ENCODE measurements at places on chromosomes 13 and 19.

DNA sequence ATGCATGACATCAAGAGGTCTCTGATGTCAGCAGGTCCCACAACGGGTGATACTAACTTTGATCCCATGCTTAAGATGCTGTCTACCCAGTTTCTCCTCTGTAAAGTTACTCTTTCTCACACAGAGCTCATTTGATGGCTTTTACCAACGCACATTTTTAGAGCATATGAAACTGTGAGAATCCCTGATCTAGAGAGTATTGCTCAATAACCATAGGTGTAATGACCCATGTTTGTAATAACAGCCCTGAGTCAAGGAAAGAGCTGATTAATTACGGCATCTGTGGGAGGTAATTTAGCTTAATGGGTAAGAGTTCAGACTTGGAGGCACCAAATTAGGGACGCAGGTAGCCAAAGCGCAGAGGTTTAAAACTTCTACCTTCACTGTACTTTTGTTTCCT lies 18.0 kb upstream of the IZUMO2 start:
- no peak for DNase-seq

GRCh38 chr19:17109962-17110598 lies 34.5 kb downstream of the MYO9B start:
- no peak for DNase-seq

- DNase-seq, result no peak
Measured at GRCh38 chr13:27961227-27962085, 7.7 kb downstream of the CDX2 start.

DNA sequence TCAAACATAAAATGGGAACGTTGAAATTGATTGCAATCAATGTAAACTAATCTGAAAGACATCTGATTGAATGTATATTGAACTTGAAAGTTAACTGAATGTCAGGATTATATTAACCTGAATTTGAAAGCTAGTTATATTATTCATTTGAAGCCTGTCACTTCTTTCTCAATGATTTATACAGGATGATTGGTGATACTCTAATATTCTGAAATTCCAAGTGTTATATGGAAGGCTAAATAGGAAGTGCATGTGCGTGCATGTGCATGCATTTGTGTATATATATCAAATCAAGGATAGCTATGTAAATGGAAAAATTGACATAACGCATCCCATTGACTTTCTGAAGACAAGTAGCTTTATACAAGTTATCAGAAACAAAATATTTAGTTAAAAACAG lies 143.3 kb downstream of the LMO7 start:
- DNase-seq, result no peak

- no peak for DNase-seq
Measured at GRCh38 chr13:114208134-114208533, 26.6 kb upstream of the CDC16 start.

DNA sequence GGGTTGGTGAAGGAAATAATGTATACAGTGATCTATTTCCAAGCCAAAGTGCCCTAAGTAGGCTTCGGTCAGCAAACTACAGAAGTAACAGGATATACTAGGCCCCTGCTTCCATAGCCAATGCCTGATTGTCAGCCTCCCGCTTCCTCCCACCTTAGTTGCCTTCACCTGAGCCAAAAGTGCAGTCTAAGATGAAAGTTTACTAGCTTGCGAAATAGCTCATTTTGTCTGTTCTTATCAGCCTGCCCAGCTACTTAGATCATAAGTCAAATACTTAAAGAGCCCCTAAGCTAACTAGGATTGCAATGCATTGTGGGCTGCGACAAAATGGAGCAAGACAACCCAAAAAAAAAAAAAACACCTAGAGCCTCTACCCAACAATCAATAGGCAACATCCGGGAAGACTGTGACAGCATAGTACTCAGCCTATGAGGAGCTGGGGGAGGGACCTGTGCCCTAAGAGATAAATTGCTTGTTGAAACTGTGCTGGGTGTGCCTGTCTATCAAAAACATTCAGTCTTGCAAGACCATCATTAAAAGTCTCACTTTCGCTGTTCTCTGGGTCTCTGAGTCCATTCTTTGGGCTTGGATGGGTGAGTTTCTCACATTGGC lies 454.7 kb upstream of the TSHZ3 start:
- no peak for DNase-seq

DNA sequence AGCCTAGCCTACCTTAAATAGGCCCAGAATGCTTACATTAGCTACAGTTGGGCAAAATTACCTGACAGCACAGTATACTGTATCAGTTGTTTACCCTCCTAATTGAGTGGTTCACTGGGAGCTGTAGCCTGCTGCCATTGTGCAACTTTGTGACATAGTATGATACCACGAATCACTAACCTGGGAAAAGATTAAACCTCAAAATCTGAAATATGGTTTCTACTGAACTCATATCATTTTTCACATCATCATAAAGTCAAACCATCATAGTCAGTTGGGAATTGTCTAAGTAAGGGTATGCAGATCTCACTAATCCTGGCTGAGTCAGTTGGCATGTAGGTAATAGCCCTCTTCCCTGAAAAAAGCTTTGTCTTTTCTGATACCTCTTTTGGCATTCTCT lies 9.2 kb downstream of the PAN3 start:
- no peak for DNase-seq

GRCh38 chr13:25165663-25166062 lies 6.4 kb downstream of the AMER2 start:
- no peak for DNase-seq

- no peak for DNase-seq
Measured at GRCh38 chr13:98912846-98913245, 65.0 kb downstream of the DOCK9 start.

GRCh38 chr13:94309997-94310855 lies 169.3 kb downstream of the DCT start:
- no peak for DNase-seq

DNA sequence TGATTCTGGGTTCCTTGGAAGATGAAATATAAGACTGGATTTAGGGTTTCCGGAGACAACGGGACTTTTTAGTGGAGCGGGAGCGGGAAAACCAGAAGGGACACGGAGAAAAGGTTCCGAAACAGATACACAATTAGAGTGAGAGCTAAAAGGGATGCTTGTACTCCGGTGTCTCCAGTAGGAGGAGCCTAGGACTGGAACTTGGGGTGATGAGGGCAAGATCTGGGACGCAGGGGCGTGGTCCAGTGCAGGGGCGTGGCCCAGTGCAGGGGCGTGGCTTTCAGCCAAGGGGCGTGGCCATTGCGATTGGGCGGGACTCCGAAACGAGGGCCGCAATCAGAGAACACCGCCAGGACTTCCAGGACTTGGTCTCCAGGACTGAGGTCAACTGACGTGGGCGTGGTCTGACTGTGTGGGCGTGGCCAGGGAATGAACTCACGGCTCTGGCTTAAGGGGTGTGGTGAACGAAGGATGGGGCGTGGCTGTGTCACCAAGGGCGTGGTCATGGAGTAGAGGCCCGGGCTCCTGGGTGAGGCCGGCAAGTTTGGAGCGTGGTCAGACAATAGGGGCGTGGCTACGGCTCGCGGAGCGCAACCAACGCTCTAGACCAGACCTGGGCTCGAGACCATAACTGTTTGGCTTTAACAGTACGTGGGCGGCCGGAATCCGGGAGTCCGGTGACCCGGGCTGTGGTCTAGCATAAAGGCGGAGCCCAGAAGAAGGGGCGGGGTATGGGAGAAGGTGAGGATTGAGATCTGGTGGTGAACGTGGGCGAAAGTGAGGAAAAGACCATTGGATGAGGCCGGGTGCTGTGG lies at the start of gene DKKL1:
TSS of gene DKKL1 (plus strand) at position 610 of the 815 bp plus-strand sequence. CDS start at position 732, 122 bp downstream.
- no peak for DNase-seq

DNA sequence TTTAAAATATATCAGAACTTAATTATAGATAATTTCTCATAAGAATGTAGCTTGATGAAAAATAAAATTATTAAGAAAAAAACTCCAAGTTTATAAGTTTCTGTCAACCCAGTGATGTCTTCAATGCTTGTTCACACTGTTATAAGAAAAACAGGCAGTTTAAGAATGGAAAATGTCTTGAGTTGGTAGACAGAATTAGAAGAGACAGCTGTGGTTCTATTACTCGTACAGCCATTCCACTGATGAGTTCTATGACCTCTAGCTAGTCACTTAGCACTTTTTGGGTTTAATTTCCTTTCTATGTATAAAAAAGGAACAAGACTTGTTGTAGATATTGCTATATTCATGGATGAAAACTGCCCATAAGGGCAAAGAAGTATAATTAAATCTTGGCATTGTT lies 1013.1 kb upstream of the ATXN8OS start:
- DNase-seq, result no peak

DNA sequence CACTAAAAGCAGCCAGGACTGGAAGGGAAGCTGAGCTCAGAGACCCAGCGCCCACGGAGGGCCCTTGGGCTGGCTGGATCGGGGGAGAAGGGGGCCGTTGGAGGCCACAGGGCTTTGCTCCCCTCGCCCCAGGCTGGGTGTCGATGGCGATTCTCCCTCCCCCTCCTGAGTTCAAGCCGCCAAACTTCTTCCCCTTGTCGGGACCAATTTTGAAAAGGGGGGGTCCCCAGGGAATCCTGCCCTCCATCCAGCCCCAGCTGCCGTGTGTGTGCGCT lies 61.2 kb downstream of the COLGALT1 start:
- DNase-seq, result no peak

DNA sequence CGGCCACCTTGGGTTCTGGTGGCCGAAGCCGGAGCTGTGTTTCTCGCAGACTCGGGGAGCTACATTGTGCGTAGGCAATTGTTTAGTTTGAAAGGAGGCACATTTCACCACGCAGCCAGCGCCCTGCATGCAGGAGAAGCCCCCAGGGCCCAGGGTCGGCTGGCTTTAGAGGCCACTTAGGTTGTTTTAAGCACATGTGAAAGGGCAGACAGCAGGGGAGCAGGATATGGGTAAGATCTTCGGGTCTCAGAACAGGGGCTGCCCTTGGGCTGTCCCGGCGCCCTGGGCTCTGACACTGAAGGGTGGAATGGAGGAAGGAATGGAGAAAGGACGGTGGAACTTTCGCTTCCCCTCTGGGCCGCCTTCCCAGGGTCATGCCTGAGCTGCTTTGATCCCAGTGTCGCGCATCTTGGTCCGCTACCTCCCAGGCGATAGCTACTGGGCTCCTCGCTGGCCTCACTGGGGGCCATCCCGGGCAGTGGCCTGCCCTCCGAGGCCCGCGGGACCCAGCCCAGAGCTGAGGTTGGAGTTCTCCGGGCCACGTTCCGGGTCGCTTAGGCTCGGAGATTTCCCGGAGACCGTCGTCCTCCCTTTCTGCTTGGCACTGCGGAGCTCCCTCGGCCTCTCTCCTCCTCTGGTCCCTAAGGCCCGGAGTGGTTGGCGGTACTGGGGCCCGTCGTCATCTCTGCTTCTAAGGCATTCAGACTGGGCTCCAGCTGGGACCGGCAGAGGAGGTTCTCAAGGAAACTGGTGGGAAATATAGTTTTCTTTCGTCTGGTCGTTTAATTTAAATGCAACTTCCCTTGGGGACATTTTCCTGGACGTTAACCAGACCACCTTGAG lies 4.3 kb upstream of the POU4F1 start:
- no peak for DNase-seq

- DNase-seq, result no peak
Measured at GRCh38 chr13:78024996-78025395, 106.4 kb upstream of the EDNRB start.

GRCh38 chr13:42686165-42686564 lies 95.2 kb upstream of the FAM216B start:
- DNase-seq, result no peak

GRCh38 chr19:46731007-46731501 lies 14.1 kb upstream of the PRKD2 start:
- DNase-seq, result no peak

- no peak for DNase-seq
Measured at GRCh38 chr19:39670998-39671397, 15.3 kb downstream of the LGALS16 start.

- DNase-seq, result no peak
Measured at GRCh38 chr13:47085346-47085745, 188.5 kb upstream of the HTR2A start.

- DNase-seq, result no peak
Measured at GRCh38 chr13:109764045-109764444, 22.3 kb downstream of the IRS2 start.

DNA sequence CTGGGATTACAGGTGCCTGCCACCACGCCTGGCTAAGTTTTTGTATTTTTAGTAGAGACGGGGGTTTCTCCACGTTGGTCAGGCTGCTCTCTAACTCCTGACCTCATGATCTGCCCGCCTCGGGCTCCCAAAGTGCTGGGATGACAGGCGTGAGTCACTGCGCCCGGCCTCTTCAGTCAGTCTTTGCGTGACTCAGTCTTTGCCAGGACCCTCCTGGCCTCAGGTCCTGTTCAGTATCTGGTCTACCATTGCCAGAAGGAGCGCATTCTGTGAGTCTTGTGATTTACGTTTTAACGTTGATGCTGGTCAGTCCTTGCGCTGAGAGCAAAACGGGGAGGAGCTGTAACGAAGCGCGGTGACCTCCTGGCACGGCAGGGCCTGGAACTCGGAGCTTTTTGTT lies 7.6 kb upstream of the HMG20B start:
- no peak for DNase-seq

DNA sequence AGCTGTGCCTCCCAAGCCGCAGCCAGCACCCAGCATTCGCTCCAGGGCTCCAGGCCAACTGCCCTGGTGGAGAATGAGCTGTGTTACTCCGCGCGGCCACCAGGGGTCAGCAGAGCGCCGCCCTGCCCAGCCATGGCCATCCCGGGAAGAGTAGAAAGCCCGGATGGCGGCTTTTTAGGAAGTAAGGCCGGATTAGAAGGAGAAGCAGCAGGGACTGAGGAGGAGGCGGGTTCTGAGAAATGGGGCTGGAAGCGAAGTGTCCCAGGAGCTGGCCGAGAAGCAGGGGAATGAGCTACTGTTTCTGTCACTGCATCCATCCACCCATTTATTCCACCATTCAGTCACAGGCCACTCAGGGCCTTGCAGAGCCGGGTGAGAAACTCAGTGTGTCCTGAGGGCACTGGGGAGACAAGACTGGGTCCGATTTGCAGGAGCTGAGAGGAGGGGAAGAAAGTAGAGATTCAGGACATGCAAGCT lies 6.6 kb upstream of the NPAS1 start:
- DNase-seq, result peak; percentile 51

- no peak for DNase-seq
Measured at GRCh38 chr13:26442541-26442940, 114.9 kb upstream of the WASF3 start.

- no peak for DNase-seq
Measured at GRCh38 chr19:39838569-39838968, 4.6 kb upstream of the DYRK1B start.

DNA sequence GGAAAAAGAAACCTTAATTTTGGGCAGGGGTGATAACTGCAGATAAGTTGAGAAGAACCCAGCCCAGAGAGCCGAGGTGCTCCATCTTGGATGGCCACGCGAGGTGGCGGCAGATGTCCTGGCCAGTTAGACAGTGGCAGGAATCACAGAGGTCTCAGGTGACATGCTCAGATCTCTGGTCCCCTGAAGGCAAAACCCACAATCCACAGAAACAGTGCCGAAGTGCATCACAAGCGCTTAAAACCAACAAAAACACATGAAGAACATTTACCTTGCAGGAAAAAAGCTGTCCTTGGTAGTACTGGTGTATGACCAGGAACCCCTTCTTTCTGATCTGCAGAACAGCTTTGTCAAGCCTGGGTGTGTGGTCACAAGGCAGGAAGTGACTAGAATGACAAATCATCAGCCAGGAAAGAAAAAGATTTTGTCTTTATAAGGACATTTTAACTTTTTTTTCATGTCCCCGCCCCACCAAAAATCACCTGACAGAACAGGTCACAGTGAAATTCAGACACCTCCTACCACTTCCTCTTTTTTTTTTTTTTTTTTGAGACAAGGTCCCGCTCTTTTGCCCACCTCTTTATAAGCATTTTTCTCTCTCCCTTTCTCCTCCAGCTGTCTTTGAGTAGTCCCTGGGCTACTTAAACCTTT lies at the start of gene LCP1:
TSS of gene LCP1 (minus strand) at position 338 of the 651 bp plus-strand sequence. CDS start 22,515 bp downstream, outside the sequence.
- DNase-seq, result no peak
